ENCODE measurements at places on chromosomes 4 and X.

- no peak for DNase-seq
These were observed 18.1 kb upstream of the CHRNA9 start for GRCh38 chr4:40316782-40317635.

GRCh38 chr4:188439641-188440311 is 300.5 kb downstream of the TRIML1 start:
- DNase-seq = no peak

- no peak for DNase-seq
These were observed 253.2 kb downstream of the ANKRD50 start for GRCh38 chr4:124459196-124459940.

DNA sequence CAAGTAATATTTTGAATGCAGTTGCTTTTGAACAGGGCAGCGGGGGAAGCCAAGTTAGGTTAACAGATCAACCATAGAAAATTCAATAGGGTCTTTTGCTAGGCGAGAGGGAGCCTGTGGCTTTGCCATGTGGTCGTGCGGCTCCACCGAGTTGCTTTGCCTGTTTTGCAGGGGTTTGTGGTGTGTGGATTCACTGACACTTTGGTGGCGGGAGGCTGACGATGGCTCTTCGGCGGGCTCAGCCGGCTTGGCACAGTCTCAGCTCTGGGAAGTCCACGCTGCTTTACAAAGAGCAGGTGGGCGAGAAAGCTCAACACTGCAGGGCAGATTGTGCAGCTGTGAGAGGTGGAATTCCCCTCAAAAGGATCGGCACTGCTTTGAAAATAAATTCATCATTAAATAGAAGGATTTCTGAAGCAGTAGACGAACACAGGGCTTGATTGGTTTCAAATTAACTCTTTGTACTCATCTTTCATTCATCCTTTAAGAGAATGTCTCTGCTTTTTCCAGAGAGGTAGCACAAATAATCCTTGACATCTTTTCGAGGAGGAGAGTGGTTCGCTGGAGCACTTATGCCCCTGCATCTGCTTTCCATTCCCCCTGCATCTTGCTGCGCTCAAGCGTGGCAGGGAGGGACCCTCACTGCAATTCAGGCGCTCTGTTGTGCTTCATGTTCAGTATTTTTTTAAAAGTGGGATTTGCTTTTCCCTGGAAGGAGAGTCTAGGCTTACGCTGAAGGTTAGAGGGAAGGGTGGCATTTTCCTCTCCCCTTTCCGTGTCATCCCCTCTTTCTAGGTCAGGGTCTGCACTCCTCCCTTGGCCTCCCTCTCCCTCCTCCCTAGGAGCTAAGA is 201.8 kb upstream of the LEF1 start:
- no peak for DNase-seq

GRCh38 chrX:79444694-79445210 is 77.6 kb upstream of the ITM2A start:
- DNase-seq = no peak

- DNase-seq = no peak
These were observed 13.3 kb upstream of the CD99 start for GRCh38 chrX:2677764-2678163.
